ENCODE measurements at places on chromosomes 4 and X. TPM values are rescaled to one million over a fixed set of nuclear protein-coding genes. Genes with fewer than 3 reads are reported as not detected.

The NEXMIF gene
- total RNA-seq: not detected

DNA sequence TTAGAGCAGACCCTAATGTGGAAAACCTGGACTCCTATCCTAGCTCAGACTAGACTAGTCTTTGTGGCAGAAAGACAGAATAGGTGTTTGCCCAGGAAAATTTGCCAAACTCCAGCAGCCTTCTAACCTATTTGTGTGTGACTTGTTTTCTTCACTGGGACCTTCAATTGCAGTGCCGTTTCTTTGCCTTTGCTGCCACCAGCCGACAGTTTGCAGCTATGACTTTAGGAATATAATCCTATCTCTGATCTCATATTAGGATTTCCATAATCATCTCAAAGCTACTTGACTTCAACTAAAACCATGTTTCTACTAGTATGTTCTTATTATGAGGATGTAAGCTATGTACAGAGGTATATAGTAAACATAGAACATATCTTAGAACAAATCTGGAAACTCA, 60.2 kb upstream of the PGAM4 start:
- DNase-seq: no peak

GRCh38 chr4:138535316-138535715, 293.2 kb upstream of the SLC7A11 start:
- DNase-seq: peak; percentile 8

DNA sequence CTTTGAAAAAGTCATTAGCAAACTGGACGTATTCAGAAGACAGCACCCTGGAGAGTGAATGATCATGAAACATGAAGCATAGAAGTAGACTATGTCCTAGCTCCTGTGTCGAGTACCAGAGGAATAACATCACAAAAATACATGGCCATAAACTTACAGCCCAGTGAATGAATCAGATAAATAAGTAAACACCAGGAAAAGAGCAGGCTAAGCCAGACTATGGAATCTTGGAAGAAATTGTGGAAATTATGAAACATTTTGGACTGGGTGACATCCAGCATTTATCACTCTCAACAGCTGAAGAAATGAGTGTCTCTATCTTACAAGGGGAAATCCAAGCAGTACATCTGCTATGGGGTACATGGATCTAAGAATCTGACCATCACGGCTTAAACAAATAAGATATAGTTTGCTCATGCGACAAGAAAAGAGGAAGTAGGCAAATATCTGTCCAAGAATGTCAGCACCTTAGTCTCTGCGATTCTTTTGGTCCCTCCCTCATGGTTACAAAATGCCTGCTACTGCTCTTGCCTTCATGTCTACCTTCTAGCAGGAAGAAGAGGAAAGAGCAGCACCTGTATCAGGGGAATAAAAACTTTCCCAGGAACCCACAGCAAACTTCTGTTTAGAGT, 481.5 kb downstream of the BCOR start:
- no peak for DNase-seq

The RAP1GDS1 gene
- total RNA-seq: 59.9 TPM

DNA sequence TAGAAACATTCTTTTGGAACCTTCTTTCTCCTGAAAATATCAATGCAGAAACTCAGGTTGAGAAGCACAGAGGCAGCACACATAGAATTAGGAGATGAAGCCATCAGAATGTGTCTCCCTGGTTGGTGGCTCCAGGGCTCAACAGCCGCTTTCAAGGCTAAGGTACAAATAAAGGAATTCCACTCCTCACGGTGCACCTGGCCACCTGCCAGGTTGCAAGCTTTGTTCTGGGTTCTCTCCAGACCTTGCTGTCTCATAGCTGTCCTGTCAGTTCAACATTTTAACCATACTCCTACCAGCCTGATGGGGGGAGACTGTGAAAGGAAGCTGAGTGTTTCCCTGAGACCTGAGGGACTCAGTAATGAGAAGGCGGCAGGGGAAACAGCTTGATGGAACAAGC, 96.3 kb upstream of the HPF1 start:
- no peak for DNase-seq

- no peak for DNase-seq
Measured at GRCh38 chr4:7480423-7480822, 45.7 kb upstream of the PSAPL1 start.

All from SJSA1 (cell line).